ENCODE measurements at places on chromosomes 7 and 10.

- DNase-seq, result peak; percentile 69
Measured at GRCh38 chr7:66296001-66296521, 90.9 kb downstream of the TPST1 start.

DNA sequence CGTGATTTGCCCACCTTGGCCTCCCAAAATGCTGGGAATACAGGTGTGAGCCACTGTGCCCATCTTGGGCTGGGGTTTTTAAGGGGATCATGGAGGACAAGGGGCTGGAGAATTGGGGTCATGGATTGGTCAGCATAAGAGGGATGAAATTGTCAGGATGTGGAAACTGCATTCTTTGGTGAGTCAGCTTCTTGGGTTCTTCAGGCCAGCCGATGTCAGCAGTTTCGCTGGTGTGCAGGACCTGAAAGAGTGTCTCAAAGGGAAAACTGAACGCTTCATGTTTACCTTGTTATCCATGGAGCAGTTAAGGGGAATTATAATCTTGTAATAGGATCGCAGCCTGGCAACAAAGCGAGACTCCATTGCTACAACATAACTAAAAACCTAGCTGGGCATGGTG lies 13.0 kb downstream of the GALNT17 start:
- no peak for DNase-seq

DNA sequence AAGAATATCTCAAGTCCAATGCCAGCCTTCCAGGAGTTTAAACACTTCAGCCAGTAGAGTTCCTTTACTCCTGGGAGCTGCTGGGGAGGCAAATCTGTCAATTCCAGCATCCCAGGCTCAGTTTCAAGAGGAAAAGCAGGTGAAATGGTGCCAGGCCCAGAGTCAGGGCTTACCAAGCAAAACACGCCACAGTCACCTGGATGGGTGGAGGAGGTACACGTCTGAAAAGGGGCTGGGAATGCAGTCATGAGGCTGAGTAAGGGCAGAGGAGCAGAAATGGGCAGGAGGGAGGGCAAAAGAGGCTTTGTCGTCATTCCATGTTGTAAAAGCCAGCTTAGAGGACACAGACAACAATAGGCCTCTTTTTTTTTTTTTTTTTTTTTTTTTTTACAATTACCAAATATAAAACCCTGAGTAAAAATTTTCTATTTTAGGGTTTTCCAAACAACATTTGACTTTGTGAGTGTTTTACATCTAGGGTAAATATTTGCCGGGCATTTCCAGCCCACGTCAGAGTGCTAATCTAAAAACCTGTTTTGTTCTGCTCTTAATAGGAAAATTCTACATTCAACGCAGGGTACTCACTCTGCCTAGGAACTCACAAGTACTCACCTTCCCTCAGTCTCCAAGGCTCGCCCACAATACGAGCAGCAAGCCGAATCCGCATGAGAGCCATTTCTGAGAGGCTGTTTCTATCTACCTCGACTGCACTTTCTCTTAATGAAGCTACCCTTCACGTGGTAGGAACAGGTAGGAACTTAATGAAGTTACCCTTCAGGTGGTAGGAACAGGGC lies 21.2 kb downstream of the GFRA1 start:
- no peak for DNase-seq

DNA sequence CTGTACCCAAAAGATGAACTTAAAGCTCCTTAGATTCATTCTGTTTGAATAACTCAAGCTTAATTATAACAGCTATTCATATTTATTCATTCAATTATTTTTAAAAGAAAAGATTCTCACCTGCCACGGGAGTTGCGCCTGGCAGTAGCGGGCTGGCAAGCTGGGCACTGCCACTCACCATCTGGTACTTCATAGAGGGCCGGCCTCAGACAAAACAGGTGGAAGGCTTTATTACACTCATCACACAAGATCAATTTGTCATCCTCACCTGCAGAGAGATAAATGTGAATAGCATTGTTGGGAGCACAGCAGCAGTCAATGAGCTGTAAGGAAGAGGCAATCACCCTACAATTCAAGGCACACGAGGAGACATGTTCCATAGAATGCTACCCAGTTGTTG lies 15.8 kb downstream of the FZD9 start:
- no peak for DNase-seq

DNA sequence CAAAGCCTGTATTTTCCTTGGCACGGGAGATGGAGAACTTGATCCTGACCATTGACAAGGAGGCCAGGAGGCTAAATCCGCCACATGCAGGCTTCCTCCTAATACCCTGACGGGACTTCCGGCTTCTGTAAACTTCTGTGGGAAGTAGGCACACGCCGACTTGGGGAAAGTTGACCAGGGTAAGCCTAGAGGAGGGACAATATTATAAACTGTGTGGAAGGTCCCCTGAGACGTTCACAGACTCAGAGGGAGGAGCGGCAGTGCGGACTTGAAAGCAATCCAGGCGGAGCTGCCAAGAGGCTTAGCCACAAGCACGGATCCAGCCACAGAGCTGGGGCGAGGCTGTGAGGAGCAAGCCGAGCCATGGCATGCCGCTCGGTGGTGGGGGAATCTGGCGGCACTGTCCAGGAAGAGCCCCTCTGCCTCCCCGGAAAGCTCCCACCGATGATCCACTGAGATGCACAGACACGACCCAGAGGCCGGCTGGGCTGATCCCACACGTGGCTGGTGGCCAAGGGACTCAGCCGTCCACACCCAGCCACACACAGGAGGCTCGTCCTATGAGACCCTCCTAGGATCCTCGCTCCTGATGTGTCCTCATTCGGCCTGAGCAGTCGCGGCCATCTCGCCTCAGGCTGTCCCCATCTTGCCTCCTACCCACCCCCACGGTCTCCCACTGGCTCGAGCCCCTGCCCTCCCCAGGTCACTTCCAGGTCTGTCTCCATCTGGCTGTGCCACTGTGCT lies 40.0 kb upstream of the INSIG1 start:
- no peak for DNase-seq

- peak; percentile 33 for DNase-seq
Measured at GRCh38 chr10:70272925-70273316, 10.9 kb downstream of the NPFFR1 start.

GRCh38 chr10:84200537-84201243 lies 6.4 kb downstream of the CDHR1 start:
- DNase-seq, result no peak

GRCh38 chr10:33860552-33860951 lies 526.1 kb upstream of the NRP1 start:
- no peak for DNase-seq

- no peak for DNase-seq
Measured at GRCh38 chr7:85341121-85341520, 154.3 kb upstream of the SEMA3D start.

- no peak for DNase-seq
Measured at GRCh38 chr10:132589015-132589414, 51.4 kb downstream of the INPP5A start.

DNA sequence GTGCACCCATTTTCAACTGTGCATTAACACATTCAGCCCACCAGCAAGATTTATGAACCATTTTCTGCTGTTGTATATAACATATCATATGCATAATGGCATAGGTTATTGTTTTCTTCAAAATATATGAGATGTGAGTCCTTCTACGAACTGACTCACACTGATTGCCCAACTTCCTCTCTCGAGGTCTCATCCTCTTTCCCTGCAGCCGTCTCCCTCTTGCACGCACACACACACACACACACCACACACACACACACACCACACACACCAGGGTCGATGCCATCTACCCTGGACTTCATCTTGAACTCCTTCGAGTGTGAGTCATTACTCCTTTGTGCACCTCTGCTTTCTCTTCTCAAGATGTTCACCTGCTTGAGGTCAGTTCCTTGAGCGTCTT lies 36.7 kb downstream of the EGFR start:
- peak; percentile 92 for DNase-seq

DNA sequence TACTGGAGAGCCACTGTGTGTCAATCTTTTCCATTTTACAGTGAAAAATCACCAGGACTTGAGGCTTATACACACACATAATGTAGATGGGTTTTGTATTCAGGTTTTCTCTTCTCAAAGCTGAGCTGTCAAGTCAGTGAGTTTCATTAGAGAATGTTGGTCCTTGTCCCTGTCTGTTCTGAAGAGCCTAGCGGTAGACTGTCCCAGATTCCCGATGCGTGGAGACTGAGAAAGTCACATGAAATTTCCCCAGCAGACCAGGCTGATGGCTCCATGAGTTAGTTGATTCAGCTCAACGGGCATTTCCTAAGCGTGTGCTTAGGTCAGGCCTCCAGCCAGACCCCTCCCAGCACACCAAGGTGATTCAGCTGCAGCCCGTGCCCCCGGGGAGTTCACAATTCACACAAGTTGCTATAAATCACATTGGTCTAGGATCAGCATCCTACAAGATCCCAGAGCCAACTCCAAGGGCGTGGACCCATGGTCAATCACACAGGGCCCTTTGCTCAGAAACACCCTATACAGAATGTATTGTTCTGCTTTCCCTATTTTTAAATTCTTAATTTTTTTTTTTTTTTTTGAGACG lies 17.2 kb downstream of the CHST15 start:
- no peak for DNase-seq

- no peak for DNase-seq
Measured at GRCh38 chr10:114068054-114068707, 24.5 kb downstream of the ADRB1 start.

GRCh38 chr10:51683031-51683691 lies 16.2 kb downstream of the CSTF2T start:
- peak; percentile 66 for DNase-seq

- no peak for DNase-seq
Measured at GRCh38 chr10:6153845-6154244, 48.9 kb upstream of the PFKFB3 start.

DNA sequence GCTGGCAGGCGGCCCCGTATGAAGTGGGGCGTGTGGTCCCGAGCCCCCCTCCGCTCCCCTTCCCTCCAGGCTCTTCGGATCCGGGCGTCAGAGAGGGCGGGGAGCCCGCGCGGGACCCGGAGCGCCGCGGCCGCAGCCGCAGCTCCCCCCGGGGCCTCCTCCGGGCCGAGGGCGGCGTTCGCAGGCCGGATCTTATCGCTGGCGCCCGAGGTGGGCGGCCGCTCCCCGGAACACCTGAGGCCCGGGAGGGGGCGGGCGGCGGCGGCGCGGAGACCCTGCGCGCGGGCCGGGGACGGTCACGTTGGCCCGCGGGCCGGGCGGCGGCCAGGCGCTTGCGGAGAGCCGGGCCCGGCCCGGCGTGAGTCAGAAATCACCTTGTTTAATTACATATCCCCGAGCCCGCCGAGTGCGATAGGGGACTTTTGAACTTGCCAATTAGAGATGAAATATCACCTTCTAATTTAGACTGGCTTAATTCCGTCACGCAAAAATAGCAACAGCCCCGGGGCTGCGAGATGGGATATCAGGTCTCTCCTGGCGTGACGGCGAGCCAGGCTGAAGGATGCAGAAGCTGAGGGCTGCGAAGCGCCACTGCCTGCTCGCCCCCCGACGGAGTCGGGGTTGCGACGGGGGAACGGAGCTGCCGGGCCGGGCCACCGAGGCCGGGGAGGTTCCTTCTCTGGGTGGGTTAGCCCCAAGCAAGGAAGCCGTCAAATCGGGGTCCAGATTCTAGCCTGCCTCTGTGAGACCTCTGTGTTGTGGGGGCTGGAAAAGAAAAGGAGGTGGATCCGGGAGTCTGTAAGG lies 43.4 kb downstream of the LDB3 start:
- peak; percentile 12 for DNase-seq

DNA sequence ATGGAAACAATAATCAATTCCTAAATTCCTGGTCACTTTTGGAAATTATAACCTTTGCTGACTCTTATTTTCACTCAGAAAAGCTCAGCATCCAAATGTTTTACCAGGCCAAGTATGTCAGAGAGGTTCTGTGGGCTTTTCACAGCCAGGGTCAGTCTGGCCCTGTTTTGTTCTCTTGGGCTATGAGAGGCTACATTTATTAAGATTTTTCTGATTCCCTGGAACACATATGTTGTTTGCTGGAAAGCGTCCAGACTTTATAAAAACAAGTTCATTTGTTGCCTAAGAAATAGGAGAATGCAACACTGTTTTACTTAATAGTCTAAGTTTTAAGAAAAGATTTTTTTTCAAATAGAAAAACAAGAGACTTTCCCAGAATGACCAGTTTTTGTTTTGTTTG lies 238.4 kb upstream of the PLXDC2 start:
- DNase-seq, result no peak

DNA sequence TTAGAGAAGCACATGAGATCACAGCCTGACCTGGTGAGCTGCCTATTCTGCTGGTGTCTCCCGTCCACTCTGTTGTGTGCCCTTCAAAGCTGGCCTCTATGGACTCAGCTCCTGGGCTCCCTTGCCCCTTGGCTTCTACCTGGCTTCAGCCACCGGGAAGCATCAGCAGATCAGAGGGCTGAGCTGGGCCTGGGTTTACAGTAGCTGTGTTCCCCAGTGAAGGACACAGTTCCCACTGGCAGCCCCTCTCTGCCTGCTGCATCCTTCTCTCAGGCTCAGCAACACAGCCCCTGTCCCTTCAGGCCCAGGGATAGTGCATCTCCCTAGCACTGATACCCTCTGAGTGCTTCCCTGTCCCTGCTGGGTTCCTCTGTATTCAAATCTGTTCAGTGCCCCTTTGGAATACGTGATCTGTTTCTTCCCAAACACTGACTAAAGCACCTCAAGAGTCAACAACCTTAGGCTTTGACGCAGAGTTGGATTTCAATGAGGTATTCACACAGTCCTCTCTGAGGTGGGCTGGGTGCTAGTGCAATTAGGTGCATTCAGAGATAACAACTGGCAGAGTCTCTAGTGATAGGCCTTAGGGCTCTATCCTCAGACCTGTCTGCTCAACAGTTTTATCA lies 109.8 kb downstream of the GRID1 start:
- DNase-seq, result no peak

GRCh38 chr10:92418221-92418620 lies 127.3 kb downstream of the MARCHF5 start:
- DNase-seq, result no peak

GRCh38 chr7:155831807-155832524 lies 19.7 kb upstream of the SHH start:
- no peak for DNase-seq
